ENCODE measurements at places on chromosomes 7 and 10. TPM values are rescaled to one million over a fixed set of nuclear protein-coding genes. Genes with fewer than 3 reads are reported as not detected.

DNA sequence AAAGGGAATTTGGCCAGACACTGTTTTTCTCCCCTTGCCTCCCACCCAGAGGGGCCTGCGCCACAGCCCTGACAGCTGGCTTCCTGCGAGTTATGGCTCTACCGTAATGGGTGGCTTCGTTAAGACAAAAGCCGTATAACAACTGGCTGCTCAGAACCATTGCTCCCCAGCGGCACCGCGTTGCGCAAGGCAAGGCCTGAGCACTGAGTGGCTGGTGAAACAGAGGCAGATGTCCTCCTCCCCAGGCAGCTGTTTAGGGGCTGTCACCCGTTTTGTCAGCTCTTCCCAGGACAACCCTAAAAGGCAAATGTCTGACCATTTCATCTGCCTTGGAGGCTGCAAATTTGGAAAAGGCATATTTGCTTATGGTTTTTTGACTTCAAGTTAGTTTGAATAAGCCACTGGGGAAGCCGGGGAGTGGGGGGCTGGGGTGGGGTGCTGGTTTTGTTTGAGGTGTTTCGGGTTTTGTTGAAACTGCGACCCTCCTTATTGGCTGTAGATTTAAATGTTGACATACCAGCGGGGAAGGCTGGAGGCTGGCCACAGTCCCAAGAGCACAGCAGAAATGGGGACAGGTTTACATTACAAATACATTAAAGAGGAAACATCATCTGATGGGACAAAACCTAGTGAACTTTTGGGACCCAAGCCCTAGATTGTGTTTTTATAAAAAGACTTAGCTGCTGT lies 681 bp upstream of the SPOCK2 start:
- no peak overlapping the region for H3K4me3 ChIP-seq
- H3K27ac ChIP-seq, result no peak overlapping the region
- no peak for DNase-seq
- H3K4me1 ChIP-seq, result peaks cover 28% of the 10 kb centered on the region

- no peaks in the 10 kb centered on the region for H3K36me3 ChIP-seq
- DNase-seq, result no peak
- no peak overlapping the region for H3K4me3 ChIP-seq
- no peaks in the 10 kb centered on the region for H3K27me3 ChIP-seq
Measured at GRCh38 chr10:71811351-71811750, 38.0 kb upstream of the VSIR start.

DNA sequence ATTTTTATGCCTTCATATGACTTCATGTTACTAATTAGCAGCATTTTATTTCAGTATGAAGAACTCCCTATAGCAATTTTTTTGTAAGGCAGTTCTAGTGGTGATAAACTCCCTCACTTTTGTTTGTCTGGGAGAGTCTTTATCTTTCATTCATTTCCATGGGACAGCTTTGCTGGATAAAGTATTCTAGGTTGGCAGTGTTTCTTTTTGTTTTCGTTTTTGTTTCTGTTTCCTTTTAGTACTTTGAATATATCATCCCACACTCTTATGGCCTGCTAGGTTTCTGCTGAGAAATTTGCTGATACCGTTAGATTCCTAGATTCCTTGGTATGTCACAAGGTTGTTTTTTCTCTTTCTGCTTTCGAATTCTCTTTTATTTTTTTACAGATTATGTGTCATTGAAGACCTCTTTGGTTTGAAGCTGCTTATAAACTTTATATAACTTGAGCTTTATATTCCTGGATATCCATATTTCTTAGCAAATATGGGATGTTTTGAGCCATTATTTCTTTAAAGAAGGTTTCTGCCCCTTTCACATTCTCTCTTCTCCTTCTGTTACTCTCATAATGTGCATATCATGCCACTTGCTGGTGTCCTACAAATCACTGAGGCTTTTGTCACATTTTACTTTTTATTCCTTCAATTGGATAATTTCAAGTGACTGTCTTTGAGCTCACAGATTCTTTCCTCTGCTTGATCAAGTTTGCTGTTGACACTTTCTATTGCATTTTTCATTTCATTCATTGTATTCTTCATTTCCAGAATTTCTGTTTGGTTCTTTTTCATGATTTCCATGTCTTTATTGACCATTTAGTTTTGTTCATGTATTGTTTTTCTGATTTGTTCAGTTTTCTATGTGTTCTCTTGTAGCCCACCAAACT lies 28.9 kb upstream of the AHR start:
- H3K27ac ChIP-seq, result no peak overlapping the region
- no peak overlapping the region for H3K4me3 ChIP-seq
- H3K36me3 ChIP-seq, result no peaks in the 10 kb centered on the region
- no peaks in the 10 kb centered on the region for H3K27me3 ChIP-seq

Gene CASTOR2
- total RNA-seq, result 28.0 TPM

GRCh38 chr10:81135851-81136250 lies 598.1 kb downstream of the SH2D4B start:
- no peak for DNase-seq
- H3K4me3 ChIP-seq, result no peak overlapping the region
- H3K27ac ChIP-seq, result no peak overlapping the region
- no peaks in the 10 kb centered on the region for H3K4me1 ChIP-seq
- no peaks in the 10 kb centered on the region for H3K27me3 ChIP-seq

- no peak overlapping the region for H3K4me3 ChIP-seq
- DNase-seq, result no peak
- H3K36me3 ChIP-seq, result no peaks in the 10 kb centered on the region
- H3K27me3 ChIP-seq, result no peaks in the 10 kb centered on the region
- no peaks in the 10 kb centered on the region for H3K4me1 ChIP-seq
Measured at GRCh38 chr7:55400191-55400590, 35.1 kb downstream of the LANCL2 start.

- H3K4me1 ChIP-seq, result peaks cover 24% of the 10 kb centered on the region
- no peak overlapping the region for H3K4me3 ChIP-seq
- H3K27me3 ChIP-seq, result no peaks in the 10 kb centered on the region
- H3K36me3 ChIP-seq, result no peaks in the 10 kb centered on the region
- H3K27ac ChIP-seq, result no peak overlapping the region
Measured at GRCh38 chr7:101250324-101250723, 5.4 kb upstream of the FIS1 start.

DNA sequence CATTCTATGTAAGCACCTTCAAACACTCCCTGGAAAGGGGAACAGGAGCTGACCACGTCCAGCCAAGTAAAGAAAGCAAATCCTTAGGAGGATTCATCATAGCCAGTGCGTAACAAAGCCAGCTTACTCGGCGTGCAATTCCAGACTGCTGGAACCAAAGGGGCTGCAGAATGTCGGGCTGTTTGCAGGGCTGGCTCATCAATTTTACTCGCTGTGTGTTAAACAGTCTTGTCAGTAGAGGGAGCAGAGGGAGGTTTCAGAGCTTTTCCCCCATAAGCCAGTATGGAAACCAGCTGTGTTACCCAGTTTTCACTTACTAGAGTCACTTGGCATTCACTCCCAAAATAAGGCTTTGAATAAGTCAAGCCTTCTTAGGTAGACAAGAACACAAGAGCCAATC lies 127.1 kb downstream of the KMT2E start:
- H3K36me3 ChIP-seq, result no peaks in the 10 kb centered on the region
- no peak for DNase-seq
- H3K4me3 ChIP-seq, result no peak overlapping the region
- no peaks in the 10 kb centered on the region for H3K27me3 ChIP-seq

Gene TRIL
- 17.1 TPM for total RNA-seq

Gene ADARB2
- total RNA-seq, result 2.2 TPM
